NCI-H146 (cell line): ENCODE measurements at places on chromosomes 7 and 10.

- no peak for DNase-seq
Measured at GRCh38 chr10:33416691-33417090, 82.2 kb upstream of the NRP1 start.

DNA sequence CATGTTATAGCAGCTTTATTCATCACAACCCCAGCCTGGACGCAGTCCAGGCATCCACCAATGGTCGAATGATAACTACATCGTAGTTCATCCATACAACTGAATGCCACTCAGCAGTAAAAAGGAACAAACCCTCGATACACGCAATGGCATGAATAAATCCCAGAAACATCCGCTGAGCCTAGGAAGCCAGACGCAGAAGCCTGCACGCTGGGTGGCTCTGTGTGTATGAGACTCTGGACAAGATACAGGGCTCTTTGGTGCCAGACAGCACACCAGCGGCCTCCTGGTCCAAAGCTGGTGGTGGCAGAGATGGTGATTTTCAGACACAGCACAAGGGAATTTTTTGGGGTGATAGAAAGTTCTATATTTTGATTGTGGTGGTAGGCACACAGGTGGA, 10.0 kb upstream of the CRYGN start:
- no peak for DNase-seq

GRCh38 chr7:88109612-88110011, 110.2 kb downstream of the SRI start:
- DNase-seq, result no peak

- DNase-seq, result no peak
Measured at GRCh38 chr7:101465576-101466196, 103.0 kb downstream of the COL26A1 start.

DNA sequence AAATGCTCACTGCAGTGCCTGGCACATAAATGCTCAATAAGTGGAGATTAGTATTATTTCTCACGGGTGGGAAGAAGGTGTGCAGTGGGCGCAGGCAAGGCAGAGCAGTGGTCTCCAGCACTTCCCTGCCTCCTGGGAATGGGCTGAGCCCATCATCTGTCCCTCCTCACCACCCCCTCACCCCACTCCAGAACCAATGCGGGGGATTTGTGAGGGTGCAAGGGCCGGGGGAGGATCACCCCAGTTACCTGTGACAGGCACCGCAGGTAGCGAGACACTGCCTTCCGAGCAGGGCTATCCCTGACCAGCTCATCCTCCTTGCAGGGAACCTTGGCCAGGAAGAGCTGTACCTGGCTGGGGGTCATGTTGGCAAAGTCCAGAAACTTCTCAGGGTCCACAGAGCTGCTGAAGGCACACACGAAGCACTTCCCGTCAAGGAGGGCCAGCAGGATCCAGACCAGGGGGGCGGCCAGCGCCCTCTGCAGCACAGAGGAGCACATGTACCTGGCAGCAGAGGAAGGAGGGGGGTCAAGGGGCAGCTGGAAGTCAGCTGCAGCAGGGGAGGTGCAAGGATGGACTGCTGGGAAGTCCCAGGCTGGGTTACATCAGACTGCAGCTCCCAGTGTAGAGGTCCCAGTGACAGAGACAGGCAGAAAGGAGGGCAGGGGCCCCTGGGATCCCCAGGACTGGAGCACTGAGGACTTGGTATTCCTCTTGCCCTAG, 2.8 kb downstream of the CALHM3 start:
- peak; percentile 11 for DNase-seq

GRCh38 chr10:101287997-101288635, 58.9 kb upstream of the LBX1 start:
- DNase-seq, result peak; percentile 25

DNA sequence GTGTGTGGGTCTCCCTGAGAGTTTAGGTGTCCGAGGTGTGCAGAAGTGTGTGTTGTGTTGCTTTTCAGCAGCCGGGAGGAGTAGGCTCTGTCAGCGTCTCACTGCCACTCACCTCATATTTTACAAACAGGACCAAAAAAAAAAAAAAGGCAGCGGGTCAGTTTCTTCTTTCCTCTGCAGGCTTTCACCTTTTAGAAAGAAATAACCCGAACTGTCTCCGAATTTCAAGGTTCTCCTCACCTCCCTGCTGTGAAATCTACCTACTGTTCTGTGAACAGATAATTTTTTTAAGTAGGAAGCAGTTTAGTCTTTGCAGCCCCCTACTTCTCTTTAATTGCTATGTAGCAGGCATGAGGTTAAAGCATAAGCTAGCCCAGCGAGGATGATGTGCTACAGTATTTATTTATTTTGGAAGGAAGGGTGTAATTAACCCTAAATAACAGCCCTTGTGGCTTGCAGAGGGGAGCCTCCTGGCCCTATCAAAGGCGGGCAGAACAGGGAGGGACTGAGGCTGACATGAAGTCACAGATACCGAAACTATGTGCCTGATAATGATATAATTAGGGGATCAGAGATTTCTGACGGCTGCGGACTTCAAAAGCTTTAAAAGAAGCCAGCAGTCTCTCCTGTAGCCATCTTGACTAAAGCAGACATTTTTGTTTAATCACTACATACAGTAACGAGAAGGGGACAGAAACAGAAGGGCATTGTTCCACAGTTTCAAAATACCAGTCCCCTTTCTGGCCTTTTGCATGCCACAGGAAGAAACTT, 1.6 kb downstream of the BAMBI start:
- DNase-seq, result peak; percentile 80

DNA sequence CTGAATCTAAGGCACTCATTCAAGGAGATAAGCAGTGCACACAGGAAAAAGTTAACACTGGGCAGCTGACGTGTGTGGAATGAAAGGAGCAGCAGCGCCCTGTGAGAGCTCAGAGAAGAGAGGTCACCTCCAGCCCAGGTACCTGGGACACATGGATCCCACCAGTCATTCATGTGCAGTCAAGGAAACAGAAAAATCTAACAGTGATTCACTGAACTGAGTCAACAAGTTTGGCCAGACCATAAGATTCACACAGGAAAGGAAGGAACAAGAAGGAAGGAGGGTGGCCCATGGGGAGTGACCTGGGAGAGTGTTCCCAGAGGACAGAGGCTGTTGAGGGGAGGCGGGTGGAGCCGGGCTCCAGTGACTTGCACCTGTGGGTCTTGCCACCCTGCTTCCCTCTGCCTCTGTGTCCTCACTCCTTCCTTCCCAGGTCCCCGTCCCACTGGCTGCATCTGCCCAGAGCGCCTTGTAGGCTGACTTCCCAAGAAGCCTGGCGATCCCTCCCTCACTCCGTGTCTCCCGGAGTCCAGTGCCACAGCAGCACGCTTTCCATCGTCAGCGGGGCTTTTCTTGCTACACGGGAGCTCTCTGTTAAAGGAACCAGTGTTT, 27.7 kb downstream of the RNF32 start:
- DNase-seq, result no peak

DNA sequence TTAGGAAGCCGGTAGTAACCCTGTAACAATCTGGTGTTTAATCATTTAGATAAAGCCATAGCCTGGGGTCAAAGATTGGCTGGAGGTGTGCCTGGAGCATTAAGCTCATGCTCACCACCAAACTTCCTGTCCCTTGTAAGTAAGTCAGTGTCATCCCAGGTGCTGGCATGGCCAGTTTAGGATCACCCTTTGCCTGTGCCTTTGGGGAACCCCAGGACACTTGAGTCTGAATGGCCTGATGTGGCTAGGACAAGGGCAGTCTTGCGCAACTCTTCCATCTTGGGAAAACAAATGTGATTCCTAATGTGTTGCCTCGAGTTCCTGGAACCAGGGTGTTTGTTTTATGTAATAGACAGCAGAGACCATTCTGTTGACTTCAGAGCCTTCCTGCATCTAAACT, 154.8 kb downstream of the GRK5 start:
- DNase-seq, result no peak
